Adrenal gland (tissue), 19 donors: ENCODE measurements at places on chromosomes 12 and 14.

DNA sequence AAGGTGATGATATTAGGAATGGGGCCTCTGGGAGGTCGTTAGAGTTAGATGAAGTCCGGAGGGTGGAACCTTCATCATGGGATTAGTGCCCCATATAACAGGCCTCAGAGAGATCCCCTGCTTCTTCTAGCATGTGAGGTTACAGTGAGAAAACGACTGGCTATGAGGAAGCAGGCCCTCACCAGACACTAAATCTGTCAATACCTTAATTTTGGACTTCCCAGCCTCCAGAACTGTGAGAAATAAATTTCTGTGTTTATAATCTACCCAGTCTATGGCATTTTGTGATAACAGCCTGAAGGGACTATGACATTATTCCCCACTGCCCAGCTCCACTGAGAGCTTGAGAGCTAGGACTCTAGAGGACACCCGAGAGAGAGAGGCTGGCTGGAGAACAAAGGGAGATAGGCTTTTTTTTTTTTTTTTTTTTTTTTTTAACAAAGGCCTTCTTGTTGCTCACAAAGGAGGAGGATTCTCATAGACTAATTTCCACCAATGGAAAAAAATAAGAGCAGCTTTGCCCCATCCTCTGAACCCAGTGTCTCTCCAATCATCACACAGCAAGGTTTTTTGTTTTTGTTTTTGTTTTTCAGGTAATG is 87.8 kb upstream of the EEA1 start:
- no peak for DNase-seq

DNA sequence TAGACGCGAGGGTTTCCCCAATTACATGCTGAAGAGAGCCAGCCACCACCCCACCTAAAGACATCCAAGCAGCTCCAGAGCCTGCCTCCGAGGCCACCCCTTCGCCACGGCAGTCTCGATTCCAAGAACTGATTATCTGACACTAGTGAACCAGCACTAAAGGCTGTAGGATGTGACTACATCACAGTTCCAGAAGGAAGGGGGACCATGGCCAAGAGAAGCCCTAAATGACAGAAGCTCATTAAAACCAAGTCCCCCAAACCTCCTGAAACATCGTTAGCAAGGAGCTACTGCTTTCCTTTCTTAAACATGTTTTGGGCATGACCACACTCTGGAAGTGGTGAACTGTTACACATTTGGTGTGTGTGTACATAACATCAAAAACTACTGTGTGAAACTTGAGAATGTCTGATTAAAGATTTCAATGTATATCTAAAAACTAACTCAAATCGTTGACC is 88.2 kb downstream of the DUSP16 start:
- no peak for DNase-seq

DNA sequence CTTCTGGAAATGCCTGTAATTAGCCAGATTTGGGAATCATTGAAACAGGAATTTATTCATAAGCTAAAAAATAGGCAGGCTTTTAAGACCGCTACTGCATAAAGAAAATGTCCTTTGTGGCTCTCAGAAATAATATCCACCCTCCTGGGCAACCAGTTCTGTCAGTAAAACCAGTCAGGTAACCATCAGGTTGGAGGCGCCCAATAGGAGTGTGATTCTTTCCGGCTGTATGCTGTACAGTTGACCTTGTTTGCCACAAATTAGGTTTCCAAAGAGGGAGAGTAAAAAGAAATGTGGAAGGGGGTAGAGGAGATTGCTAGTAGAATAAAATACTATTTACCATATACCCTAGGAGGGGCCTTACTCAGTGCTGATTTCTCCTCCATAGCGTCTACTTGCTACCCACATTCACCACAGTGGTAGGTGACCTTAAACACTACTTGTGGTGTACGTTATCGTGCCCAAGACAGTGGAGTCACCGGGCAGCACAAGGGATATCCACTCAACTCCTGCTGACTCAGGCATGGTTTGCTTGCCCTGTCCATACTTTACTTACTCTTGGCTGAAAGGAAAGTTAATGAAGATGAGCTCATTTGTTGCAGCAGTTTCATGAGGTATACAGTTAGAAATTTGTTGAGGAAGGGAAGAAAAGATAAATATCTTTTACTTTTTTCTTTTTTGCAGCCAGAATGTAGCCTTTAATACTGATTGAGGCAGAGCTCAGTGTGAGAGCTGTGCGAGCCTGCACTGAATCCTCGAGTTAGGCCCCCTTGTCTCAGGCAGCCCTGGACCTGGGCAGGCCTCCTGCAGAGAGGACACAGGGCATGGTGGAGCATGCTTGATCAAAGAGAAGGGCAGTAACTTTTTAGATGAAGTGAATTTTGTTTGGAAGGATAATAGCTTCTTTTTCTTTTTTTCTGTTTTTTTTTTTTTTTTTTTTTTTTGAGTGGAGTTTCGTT is 76.7 kb downstream of the DIP2B start:
- DNase-seq: peak; percentile 29

GRCh38 chr12:31298515-31298910 is 27.4 kb downstream of the SINHCAF start:
- DNase-seq: no peak

DNA sequence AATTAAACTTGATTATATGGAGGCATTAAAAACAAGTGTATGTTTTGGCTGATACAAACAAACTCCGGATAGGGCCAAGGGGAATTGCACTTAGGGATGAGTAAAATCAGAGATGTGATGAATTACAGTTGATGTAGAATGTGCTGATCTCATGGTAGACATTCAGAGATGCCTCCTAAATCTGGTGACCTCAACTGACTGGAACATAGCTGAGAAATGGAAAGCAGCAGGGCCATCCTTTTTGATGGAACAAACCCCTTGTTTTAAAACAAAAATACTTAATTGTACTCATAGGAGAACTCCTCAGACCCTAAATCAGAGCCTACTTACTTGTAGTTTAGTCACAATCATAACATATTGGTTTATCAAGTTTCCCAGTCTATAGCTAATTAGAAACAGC is 122.8 kb downstream of the C12orf75 start:
- DNase-seq: no peak

- peak; percentile 60 for DNase-seq
Observed at GRCh38 chr12:12349711-12350665, at the start of gene MANSC1. Gene MANSC1, minus strand, starts transcription at chr12:12350242. Its CDS starts 6,928 bp downstream, at chr12:12343314.

DNA sequence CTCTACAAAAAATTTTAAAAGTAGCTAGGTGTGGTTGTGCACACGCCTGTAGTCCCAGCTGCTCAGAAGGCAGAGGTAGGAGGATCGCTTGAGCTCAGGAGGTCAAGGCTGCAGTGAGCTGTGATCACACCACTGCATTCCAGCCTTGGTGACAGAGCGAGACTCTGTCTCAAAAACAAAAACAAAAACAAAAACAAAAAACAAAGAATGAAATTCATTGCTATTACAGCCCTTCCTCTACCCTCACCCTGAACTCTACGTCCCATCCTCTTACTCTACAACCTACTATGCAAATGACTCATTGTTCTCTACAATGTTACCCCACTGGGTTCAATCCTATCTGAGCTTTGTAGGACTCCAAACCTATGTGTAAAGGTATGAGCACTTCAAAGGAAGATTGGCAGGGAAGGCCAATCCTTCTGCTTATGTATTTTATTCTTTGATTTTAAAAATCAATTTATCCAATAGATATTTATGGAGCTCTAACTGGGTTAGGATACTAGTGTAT is 39.3 kb downstream of the NINJ2 start:
- DNase-seq: no peak

- DNase-seq: no peak
Observed at GRCh38 chr12:124693111-124693723, 125.8 kb upstream of the NCOR2 start.

DNA sequence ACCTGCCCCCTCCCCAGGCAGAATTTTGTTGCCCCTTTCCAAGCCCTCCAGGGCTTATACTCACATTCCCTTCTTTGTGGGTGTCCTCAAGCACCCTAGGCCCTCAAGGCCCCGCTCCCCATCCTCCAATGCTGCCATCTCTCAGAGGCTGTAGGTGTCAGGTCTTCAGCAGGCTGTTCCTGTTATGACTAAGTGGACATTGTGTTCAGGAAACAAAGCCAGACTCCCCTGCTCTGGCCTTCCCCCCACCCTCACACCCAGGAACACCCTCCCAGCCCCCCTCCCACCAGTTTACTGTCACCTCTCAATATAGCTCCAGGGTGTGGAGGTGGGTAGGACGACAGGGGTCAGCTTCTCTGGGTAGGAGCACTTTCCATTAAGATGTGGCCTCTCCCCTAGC is 1.4 kb upstream of the MYH6 start:
- DNase-seq: no peak

DNA sequence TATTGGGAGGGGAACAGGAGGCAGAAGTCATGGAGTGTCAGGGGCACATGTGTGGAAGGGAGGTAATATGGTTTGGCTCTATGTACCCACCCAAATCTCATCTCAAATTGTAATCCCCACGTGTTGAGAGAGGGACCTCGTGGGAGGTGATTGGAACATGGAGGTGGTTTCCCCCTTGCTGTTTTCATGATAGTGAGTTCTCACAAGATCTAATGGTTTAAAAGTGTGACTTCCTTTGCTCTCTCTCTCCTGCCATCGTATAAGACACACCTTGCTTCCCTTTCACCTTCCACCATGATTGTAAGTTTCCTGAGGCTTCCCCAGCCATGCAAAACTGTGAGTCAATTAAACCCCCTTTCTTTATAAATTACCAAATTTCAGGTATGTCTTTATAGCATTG is 41.6 kb upstream of the CDK17 start:
- DNase-seq: no peak

- no peak for DNase-seq
Observed at GRCh38 chr12:123278101-123278627, 6.5 kb upstream of the CDK2AP1 start.

DNA sequence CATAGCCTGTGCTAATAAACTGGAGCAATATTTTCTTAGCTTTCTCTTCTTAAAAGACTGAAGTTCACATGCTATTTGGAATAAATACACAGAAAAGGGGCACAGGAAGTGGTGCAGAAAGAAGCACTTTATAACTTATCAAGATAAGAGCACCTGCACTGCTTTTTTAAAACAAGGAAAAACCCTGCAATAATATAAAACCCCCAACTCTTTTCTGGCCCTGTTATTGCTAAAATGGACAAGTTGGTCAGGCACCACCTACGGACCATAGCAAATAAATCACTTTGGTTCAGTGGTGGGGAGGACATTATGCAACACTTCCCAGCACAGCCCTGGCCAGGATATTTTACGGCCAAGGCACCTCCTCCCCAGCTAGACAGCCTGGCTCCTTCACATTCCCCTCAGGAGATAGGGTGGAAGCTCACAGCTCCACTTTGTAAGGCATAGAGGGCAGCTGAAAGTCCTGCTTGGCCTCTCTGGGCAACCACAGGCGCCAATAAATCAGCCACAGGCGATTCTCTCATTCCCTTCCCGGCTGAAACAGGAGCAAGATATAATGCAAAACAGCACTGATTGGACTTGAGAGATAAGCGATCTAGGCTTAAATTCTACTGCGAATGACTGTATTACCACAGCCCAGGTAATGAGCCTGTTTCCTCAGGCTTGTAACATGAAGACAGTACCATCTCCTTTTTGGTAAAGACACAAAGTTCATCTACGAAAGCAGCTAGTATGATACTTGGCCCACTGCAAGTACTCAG is 2.0 kb downstream of the ZBTB25 start:
- DNase-seq: peak; percentile 67

DNA sequence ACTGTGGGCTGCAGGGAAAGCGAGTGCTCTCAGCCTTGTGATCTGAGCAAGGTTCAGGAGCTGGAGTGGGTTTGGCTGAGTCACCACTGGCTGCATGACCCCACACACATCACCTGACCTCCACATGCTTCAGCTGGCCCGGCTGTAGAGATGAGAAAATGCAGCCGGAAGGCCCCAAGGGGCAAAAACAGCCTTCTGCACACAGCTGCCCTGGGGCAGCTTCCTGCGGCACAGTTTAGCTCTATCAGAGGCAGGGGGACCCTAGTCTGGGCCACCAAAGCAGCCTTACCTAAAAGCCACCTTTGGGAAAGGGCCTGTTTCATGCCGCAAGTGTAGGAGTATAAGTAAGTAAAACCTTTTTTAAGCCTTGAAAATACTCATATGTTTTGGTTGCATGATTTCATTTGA is 123.3 kb downstream of the SSPN start:
- DNase-seq: peak; percentile 76

- no peak for DNase-seq
Observed at GRCh38 chr12:49273726-49274395, 9.0 kb downstream of the TUBA1C start.

DNA sequence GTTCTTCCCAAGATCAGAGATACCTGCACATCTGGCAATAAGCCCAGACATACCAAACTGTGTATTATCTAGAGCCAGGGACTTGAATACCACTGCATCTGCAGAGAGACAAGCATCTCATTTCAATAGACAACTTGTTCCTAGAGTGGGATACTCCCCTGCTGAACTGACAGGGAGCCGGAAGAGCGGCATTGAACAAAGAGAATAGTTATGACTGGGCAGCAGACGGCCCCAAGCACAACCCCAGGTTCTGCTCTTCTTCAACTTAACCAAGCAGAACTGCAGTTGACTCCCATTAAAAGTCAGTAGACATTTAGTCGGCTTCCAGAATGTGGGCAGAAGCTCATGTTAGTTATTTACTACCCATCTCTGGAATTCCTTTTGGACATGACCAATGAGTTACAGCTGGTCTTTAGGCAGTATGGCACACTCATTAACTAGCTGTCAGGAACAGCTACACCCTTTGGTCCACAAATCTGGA is 112.9 kb downstream of the HMGA2 start:
- no peak for DNase-seq

GRCh38 chr12:50803230-50803875 is 39.4 kb upstream of the TMPRSS12 start:
- no peak for DNase-seq

DNA sequence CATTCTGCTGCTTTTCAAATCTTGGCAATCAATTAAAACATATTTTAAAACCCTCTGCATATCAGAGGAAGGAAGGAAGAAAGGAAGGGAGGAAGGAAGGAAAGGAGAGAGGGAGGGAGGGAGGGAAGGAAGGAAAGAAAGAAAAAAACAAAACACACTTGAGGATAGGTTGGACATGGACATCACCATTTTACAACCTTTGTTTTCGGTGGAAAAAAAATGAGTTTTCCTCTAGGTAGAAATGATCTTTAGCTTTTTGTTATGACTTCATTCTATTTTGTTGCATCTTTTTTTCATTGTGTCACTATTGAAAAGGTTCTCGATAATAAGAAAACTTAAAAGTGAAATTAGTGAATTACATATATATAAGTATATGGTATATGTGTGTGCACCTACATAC is 522.9 kb downstream of the NOVA1 start:
- DNase-seq: no peak
